Body of pancreas (tissue), 4 donors: ENCODE measurements at places on chromosomes 1 and 21. TPM values are rescaled to one million over a fixed set of nuclear protein-coding genes. Genes with fewer than 3 reads are reported as not detected.

TMEM269 gene
- not detected for total RNA-seq

ETV3L gene
- not detected for total RNA-seq

LEFTY1 gene
- total RNA-seq, result 138 TPM

GNG12 gene
- 42.3 TPM for total RNA-seq

DMRTA2 gene
- not detected for total RNA-seq

CR1 gene
- 1.3 TPM for total RNA-seq

SMYD2 gene
- 18.5 TPM for total RNA-seq

KRTAP21-2 gene
- not detected for total RNA-seq

PLEKHA6 gene
- 10.9 TPM for total RNA-seq

S100A16 gene
- total RNA-seq, result 42.5 TPM

PCAT6 gene
- not detected for total RNA-seq

HMCN1 gene
- total RNA-seq, result 2.3 TPM

KIF26B gene
- 0.78 TPM for total RNA-seq

TNFRSF18 gene
- total RNA-seq, result not detected

TXNIP gene
- total RNA-seq, result 820 TPM

OR2L8 gene
- not detected for total RNA-seq

PLPP3 gene
- 35.8 TPM for total RNA-seq

PTGFR gene
- total RNA-seq, result 1.0 TPM

KRTAP10-11 gene
- total RNA-seq, result not detected

ADGRL2 gene
- 25.7 TPM for total RNA-seq

EXO1 gene
- not detected for total RNA-seq

TTC22 gene
- total RNA-seq, result 15.6 TPM

MIER1 gene
- total RNA-seq, result 25.2 TPM

SYPL2 gene
- 1.8 TPM for total RNA-seq

ACTL8 gene
- total RNA-seq, result not detected

CD1C gene
- total RNA-seq, result not detected

CACNA1S gene
- total RNA-seq, result under 0.01 TPM

OR10J1 gene
- total RNA-seq, result not detected

CELA3A gene
- total RNA-seq, result 51,622 TPM

FH gene
- 27.0 TPM for total RNA-seq

LCA5L gene
- total RNA-seq, result 1.3 TPM

CD53 gene
- 16.6 TPM for total RNA-seq

ARHGEF16 gene
- total RNA-seq, result 17.1 TPM

FBXO2 gene
- total RNA-seq, result 57.4 TPM

TACSTD2 gene
- 101 TPM for total RNA-seq

RHD gene
- not detected for total RNA-seq

DAB1 gene
- total RNA-seq, result under 0.01 TPM

MYOG gene
- total RNA-seq, result not detected

TDRD5 gene
- total RNA-seq, result not detected

LRRC7 gene
- 1.3 TPM for total RNA-seq

SOX13 gene
- total RNA-seq, result 29.6 TPM

RCSD1 gene
- 5.6 TPM for total RNA-seq

KRTAP19-3 gene
- not detected for total RNA-seq

SLC44A5 gene
- 3.6 TPM for total RNA-seq

SRSF11 gene
- 157 TPM for total RNA-seq

SLC25A34 gene
- 5.7 TPM for total RNA-seq

AKR7A2 gene
- 45.1 TPM for total RNA-seq

EFCAB7 gene
- total RNA-seq, result 4.7 TPM

SHISAL2A gene
- not detected for total RNA-seq

IGSF3 gene
- total RNA-seq, result 5.2 TPM

FABP3 gene
- 1.0 TPM for total RNA-seq

AGMAT gene
- total RNA-seq, result 0.33 TPM

GBP7 gene
- total RNA-seq, result not detected

SH2D5 gene
- not detected for total RNA-seq
